ENCODE measurements at places on chromosomes 2 and 18.
A peak's percentile ranks its signal among the peaks of the same experiment; 100 is the strongest.

- DNase-seq = no peak
These were observed 22.4 kb downstream of the TGFBRAP1 start for GRCh38 chr2:105307146-105307545.

DNA sequence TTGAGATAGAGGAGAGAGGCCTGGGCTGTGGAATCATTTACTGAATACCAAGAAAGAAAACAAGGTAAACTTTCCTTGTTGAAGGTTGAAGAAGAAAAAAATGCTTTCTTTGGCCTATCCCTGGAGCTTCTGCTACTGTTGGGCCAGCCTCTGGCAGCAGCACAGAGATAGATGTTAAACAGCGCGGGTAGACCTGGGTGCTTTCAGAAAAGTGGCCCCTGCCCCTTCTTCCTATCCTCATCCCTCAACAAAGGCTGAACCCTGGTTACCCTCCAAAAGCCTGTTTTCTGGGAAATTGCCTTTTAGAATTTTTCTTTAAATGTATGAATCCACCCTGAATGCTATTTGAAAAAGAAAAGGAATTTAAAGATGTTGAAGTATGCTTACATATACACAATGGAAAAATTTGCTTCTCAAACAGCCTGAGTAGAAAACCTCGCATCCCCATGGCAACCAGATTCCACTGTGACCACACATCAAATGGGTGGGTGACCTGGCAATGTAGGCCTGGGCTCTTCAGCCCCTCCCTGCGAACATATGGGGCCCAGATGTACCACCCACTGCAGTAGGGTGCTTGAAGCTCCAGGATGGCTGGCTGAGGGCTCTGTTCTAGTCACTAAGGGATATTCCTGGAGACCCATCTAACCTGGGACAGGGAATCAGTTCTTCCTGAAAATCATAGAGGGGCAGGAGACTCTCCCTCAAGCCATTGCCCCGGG is 23.4 kb upstream of the CHRNA1 start:
- peak; percentile 99 for DNase-seq

- no peak for DNase-seq
These were observed 47.9 kb downstream of the BOLA3 start for GRCh38 chr2:74099835-74100234.

DNA sequence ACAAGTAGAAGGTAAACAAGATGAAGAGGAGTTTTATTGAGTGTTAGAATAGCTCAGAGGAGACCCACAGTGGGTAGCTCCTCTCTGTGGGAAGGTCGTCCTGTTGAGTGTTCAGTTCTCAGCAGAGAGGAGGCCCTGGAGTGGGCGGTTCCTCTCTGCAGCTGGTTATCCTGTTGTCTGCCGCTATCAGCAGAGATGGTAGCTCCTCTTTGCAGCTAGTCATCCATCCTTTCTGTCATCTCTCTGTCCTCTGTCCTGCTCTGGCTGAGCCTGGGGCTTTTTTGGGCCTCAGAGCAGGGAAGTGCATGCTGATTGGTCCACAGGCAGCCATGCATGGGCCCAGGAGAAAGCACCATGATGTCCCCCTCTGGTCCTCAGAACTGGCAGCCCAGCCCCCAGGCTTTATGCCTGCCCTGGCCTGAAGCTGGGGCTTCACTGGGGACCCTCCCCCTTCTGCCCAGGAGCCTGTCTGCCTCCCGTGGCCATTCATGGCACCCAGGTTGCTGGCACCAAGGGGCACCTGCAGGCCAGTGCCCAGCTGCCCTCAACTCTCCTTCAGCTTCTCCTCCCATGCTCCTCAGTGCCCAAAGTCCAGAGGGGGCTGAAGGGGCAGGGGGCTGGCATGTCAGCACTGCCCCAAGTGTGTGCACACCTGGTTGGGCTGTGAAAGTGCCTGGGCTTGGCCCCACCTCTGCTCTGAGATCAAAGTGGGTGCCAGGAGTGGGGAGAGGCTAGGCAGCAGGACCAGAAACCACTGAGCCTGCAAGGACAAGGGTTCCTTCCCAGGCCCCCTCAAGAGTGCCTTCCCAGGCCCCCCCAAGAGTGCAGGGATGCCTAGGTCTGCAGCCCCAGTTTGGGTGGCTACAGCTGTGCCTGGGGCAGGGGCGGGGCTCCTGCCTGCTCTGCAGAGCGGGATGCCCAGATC is 98.7 kb downstream of the TWIST2 start:
- DNase-seq = no peak

DNA sequence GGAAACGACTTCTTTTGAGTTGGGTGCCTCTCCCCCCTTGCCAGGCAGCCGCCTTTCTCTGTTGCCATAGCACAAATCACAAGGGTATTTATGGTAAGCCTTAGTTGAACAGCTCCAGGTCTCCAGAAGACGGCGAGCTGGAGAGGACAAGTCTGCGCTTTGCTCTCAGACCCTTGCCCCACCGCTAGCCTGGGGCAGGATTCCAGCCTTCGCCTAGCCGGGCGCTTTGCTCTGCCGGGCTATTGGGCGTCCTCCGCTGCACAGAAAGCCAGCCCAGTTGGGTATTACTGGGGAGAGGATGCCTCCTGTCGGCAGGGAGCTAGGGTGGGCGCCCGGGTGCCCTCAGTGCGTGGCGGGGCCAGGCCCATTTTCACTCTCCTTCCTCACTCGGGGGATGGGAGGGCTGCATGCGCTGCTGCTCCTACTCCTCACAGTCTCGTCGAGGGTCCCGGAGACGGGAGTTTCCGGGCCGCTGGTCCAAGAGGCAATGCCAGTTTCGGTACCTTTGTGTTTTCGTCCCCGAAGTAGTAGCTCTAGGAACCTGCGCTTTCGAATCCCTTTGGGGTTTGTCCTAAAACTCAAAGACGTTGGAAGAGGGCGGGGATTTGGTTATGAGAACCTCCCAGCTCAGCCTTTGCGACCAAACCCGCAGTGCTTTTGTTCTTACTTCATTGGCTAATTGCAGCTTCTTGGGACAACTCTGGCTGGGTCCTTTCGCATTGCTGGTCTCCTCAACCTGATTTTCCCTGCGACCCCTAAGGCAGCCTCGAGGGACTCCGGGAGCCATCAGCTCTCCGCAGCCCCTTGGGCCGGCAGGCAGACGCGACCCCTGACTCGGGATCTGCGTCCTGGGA is 3.6 kb upstream of the DLX2 start:
- DNase-seq = peak; percentile 79

DNA sequence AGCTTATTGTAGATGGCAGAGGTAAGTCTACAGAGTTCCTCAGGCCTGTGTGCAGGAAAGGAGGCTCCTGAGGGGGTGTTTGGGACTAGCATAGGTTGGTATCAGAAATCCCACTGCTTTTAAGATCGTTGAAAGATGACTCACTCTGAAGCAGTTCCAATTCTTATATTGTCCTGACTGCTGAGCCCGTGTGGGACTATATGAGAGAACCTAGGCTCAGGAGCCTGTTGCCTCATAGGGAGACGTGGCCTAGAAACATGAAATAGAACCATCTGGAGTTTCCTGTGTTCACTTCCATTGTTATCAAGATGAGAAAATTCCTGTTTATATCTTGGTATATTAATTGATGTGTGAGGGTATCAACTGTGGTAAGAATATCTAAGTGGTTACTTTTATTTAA is 5.7 kb downstream of the CCT7 start:
- DNase-seq = peak; percentile 78

DNA sequence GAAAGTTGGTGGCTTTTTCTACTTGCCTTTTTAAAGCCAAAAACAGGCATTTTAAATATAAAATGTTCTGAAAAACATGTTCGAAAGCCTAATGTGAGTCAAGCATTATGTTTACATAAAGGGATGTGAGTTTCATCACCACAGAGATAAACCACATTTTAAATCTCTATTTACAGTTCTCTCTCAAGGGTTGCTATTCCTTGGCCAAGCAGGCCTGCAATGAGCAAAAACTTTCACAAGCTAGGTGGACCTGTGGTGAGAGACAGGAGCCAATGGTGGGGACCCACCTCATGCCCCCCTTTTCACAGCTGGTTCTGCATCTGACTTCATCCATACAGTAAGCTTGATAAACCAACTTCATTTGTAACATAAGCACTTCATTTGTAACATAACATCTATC is 65.1 kb downstream of the CUL3 start:
- DNase-seq = peak; percentile 76

DNA sequence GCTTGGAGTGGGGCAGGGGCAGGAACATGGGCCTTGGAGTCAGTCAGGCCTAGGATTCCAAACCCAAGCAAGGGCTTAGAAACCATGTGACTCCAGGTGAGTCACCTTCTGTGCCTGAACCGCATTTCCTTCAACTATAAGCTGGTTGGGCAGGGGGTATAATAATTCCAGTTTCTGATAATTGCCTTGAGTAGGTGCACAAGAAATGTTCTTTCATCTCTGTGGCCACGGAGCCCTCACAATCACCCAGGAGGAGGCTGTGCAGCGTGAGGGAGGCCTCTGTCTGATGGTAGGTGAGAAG is 112.1 kb upstream of the HAAO start:
- no peak for DNase-seq

DNA sequence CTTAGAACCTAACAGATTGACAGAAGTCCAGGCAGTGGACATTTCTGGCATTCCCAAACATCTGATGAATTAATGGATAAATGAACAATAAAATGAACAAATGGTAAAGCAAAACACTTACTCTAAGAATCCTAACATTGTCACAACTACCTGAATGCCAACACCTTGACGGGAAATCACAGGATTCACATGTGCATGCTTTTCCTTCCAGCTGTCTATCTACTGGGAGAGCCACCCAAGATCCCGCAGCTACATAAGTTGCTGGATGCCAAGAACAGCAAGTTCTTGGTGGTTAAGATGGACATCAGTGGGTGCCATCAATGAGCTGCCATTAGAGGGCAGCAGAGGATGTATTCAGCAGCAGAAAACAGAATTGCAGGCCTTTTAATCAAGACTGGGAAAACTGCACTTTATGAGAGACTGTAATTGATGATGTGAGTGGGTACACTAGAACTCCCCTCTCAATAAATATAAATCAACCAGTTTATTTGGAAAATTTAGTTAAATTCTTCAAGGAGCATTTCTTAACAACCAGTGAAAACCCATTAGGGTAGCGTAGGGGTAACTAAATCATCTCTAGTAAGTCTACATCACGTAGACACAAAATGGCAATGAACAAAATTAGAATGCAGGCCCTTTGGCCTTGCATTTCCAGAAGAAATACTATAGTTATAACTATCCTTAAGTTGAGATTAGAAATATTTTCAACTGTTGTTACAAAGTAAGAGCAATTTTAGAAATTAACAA is 45.6 kb downstream of the SESTD1 start:
- DNase-seq = peak; percentile 84

DNA sequence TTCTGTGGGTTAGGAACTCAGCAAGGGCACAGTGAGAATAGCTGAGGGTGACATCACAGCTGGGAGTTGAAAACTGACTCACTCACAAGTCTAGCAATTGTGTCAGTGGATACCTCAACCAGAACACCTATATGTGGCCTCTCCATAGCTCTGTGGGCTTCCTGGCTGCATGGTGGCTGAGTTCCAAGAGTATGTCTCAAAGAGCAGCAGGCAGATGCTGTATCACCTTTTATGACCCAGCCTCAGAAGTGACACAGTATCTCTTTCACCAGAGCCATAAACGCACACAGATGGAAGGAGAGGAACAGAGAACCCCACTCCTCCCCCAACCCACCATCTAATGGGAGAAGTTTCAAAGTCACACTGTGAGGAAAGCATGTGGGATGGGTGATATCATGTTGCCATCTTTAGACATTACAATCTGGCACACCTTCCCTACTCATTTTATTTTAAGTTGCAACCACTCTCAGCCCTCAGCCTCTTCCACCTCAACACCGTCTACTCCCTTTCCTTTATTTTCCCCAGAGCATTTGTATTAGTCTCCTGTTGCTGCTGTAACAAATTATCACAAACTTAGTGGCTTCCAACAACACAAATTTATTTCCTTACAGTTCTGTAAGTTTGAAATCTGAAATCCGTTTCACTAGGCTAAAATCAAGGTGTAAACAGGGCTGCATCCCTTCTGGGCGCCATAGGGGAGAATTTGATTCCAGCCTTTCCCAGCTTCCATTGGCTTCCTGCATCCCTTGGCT is 134.6 kb upstream of the SPATS2L start:
- peak; percentile 28 for DNase-seq

DNA sequence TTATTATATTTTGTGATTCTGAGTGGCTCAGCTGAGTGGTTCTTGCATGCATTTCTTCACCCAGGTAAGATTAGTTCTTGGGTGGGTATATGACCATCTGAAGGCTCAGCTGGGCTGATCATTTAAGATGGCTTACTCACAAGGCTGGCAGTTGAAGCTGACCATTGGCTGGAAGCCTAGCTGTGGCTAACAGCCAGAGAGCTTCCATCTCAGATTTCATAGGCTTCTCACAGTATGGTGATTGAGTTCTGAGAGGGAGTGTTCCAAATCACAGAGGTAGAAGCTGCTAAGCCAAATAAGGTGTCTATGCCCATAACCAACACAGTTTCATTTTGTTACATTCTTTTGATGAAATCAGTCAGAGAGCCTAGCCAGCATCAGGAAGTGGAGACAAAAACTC is 117.4 kb upstream of the RPRM start:
- DNase-seq = no peak

GRCh38 chr2:98308532-98308931 is 37.7 kb upstream of the CNGA3 start:
- DNase-seq = no peak

DNA sequence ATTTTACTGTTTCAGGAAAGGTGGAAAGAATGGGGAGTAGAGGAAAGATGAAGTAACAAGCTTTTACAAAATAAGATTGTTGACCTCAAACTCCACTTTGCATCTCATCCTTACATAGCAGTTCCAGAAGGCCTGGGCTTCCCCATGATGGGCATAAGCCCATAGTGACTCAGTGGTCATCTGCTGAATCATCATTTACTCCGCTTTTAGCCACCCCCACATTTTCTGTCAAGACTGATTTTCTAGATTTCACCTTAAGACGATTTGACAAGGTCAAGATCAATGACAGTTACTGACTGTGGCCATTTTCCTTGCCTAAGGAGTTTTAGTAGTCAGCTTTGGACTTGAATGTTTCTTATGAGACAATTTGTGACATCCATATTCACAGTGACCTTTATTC is 49.4 kb downstream of the PLEKHM3 start:
- DNase-seq = peak; percentile 44

GRCh38 chr18:46416706-46417638 is 240.0 kb downstream of the LOXHD1 start:
- DNase-seq = peak; percentile 11

DNA sequence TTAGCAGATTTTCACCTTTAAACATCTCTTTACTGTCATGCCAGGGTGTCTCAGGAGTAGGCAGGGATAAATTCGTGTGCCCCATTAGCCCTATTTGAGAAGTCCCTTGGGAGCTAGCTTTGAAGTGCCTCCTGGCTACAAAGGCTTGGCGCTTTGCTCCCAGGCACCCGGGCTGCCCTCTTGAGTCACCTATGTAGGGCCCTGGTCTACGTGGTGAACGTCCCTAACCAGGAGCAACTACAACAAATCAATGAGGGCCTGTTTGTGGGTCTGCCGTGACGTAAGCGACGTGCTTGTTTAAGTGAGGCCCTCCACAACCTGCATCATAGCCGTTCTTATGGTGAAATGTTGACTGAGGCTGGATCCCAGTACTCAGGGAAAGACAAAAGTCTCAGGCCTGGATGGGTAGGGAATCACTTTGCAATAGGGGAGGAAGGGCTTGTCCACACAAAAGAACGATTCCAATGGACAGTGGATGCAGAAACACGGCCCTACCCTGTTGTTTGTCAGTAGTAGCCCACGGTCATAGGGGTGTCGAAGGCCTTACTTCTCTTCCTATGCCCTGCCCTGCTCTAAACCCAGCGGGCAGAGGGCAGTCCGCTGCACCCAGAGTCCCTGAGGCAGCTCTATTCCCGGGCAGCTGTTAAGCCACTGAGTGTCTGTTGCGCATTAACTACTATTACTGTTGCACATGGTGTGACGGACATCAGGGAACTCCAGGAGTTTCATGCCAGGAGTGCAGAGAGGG is 93.9 kb downstream of the INHBB start:
- DNase-seq = no peak

Data from GM23248 (cell line).